ENCODE measurements at places on chromosomes 11 and 22.

- DNase-seq: no peak
Measured at GRCh38 chr22:45970705-45971407, 6.1 kb downstream of the WNT7B start.

GRCh38 chr11:92841719-92842118, 127.7 kb upstream of the MTNR1B start:
- no peak for DNase-seq

GRCh38 chr11:35038211-35038928, 100.6 kb upstream of the CD44 start:
- no peak for DNase-seq

GRCh38 chr22:27851974-27852746, 50.6 kb upstream of the MN1 start:
- no peak for DNase-seq

DNA sequence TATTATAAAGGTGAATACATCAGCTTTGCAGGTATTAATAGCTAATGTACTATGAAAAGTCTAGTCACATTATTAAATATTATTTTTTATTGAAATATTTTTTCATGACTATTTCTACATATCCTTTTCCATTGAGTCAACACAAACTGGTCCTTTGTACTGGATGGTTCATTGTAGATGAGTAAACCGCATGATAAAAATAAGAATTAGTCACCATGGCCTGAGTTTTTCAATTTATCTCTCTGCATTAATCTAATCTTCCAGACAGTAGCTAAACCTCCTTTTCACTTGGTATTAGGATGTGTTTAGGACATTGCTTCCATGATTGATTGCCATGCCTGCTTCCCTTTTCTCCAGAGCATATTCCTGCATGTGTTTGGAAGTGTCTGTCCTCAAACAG, 439.4 kb upstream of the ARHGAP42 start:
- no peak for DNase-seq

Data from vagina (tissue), 2 donors.